ENCODE measurements at places on chromosomes 1 and 21. TPM values are rescaled to one million over a fixed set of nuclear protein-coding genes. Genes with fewer than 3 reads are reported as not detected.

- DNase-seq, result no peak
Measured at GRCh38 chr21:37619464-37619974, 252.9 kb downstream of the DYRK1A start.

DNA sequence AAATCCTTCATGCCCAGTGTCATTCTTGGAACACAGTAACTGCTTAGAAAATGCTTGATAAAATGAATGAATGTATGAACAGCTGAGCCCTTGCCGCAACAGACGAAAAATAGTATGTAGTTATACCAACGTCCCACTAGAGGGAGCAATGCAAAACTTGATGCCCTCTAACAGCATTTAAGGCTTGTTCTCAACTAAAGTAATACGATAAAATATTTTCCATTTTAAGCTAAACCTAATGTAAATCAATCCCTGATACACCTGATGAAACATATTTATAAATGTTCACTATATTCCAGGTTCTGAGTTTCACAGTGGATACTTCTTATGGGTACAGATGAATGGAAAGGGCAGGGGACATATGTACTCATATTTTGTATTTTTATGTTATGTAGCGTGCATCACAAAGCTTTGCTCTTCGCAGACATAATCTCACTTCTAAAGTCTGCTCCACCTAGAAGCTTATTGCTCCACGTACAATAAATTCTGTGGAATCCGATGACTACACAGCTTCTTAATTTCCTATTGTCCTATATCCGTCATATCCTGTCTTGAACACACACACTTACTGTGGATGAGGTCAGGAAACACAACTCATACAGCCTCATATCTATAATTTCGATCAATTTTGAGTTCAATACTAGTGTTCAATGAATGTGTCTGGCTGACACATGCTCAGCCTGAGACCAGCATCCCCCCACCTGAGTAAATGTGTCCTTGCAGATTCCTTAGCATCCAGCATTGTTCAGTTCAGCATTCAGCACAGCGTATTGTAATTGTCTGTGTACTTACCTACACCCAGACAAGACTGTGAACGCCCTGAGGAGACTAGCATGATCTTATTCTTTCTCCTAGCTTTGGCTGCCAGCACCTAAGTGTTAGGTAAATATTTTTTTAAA, 4.4 kb upstream of the UTP25 start:
- no peak for DNase-seq

NKAIN1 gene
- total RNA-seq, result 16.2 TPM

S100A4 gene
- total RNA-seq, result 4.9 TPM

DNA sequence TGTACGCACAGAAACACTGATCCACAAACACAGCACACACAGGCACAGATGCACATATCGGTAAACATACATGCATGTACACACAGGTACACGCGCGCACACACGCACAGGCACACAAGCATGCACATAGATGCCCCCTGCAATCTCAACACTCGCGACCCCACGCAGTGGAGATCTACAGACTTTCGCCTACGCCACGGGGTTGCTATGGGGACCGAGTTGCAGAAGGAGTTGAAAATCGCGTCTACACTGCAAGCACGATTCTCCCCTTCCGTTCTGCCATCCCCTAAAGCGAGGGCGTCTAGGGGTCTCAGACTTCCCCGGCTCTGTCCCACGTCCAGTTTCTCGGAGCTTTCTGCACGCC, 826 bp downstream of the TRIM17 start:
- no peak for DNase-seq

DNA sequence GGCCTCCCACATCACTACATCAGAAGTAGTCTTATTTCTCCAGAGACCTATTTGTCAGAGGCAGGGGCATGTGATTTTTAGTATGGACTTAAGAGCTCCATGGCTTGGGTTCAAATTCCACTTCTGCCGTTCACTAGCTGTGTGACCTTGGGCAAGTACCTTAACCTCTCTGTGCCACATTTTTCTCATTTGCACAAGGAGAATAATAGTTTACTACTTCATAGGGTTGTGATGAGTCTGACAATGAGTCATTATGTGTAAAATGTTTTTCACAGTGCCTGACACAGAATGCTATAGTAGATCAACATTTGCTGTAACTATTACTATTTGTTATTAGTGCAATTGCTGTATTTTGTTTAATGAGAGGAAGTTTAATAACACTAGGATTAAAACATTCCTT, 200.6 kb downstream of the PRDM2 start:
- DNase-seq, result no peak

UTS2 gene
- not detected for total RNA-seq

GRCh38 chr1:17028662-17029188, 17.0 kb upstream of the ATP13A2 start:
- DNase-seq, result peak; percentile 22

CRP gene
- not detected for total RNA-seq

DNA sequence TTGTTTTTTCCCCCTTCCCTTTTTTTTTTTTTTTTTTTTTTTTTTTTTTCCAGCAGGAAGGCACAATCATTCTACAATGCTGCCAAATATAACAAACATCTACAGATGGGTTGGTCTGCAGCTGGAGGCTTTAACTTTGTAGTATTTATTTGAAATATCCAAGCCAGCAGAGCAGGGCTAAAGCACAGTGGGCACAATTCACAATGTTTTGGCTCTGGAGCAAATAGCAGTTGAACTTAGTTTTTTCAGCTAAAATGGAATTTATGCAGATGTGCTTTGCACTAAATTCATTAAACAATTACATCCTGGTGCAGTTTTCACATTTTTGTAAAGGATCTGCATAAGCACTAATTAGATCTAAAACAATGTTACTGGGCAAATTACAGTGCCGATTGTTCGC, 39.8 kb upstream of the ZBTB18 start:
- no peak for DNase-seq

- no peak for DNase-seq
Measured at GRCh38 chr1:170881268-170882265, 53.8 kb upstream of the MROH9 start.

DNA sequence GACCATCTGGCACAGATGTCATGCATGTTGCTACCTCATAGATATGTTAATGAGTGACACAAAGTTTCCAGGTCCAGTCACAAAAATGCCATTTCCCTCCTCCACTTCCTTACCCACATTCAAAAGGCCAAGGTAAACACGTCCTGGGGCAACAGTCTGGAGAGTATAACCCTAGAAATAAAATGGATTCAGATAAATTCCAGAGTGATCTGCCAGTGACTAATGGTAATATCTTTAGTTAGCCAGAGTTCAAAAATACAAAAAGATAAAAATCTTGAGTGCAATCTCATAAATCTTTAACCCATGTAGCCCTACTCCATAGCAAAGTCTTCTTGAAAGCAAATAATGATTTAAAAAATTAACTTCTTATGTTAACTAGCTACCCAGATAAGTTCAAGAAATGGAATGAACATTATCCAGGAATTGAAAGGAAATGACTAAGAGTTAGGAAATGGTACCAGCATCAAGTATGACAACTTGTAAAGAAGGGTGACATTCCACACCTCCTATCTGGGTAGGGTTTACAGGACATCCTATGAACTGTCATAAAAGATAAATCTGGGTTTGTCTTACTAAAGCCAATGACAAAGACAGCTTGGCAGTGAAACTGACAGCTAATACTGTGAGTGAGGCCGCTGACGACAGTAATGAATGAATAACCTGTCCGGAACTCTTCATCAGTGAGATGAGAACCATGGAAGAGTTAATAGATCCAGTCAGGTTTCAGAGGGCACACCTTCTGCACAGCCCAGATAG, 18.1 kb downstream of the RGS2 start:
- DNase-seq, result no peak

FAM163A gene
- total RNA-seq, result not detected

DNA sequence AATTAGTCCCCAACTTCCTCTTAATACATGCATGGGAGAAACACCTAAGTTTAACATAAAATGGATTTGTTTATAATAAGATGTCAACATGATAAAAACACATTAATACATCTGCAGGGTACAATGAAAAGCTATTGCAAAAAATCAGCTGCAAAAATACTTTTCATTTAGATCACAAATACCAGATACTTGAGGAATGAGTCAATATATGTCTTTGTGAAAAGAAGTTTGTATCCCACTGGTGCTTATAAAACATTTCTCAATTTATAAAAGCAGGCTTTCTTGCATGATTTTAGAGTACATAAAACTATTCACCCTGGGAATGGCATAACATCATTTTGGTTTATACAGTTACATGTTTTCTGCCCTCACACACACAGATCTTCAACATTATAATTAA, 18.6 kb upstream of the PRKAA2 start:
- DNase-seq, result no peak

ERG gene
- total RNA-seq, result not detected

FCRL2 gene
- not detected for total RNA-seq
